CD8-positive, alpha-beta memory T cell (primary cell): ENCODE measurements at places on chromosomes 2 and 18.
A peak's percentile ranks its signal among the peaks of the same experiment; 100 is the strongest.

- H3K4me3 ChIP-seq = no peak overlapping the region
- H3K27ac ChIP-seq = no peak overlapping the region
- H3K36me3 ChIP-seq = no peaks in the 10 kb centered on the region
- no peaks in the 10 kb centered on the region for H3K4me1 ChIP-seq
These were observed 2.4 kb downstream of the CHRNA1 start for GRCh38 chr2:174761837-174762236.

- H3K27ac ChIP-seq = no peak overlapping the region
- no peaks in the 10 kb centered on the region for H3K27me3 ChIP-seq
- H3K4me3 ChIP-seq = peak overlapping the region; percentile 100
- no peak for DNase-seq
These were observed 2.8 kb downstream of the INPP5D start for GRCh38 chr2:233062946-233063268.

GRCh38 chr2:98546186-98546585, 62.1 kb downstream of the COA5 start:
- no peak overlapping the region for H3K4me3 ChIP-seq
- H3K4me1 ChIP-seq = peaks cover 13% of the 10 kb centered on the region
- no peaks in the 10 kb centered on the region for H3K27me3 ChIP-seq
- no peak for DNase-seq

GRCh38 chr2:206701952-206702605, 16.1 kb downstream of the DYTN start:
- no peak overlapping the region for H3K27ac ChIP-seq
- no peak overlapping the region for H3K4me3 ChIP-seq
- peaks cover 3% of the 10 kb centered on the region for H3K27me3 ChIP-seq
- no peak for DNase-seq
- H3K4me1 ChIP-seq = no peaks in the 10 kb centered on the region

DNA sequence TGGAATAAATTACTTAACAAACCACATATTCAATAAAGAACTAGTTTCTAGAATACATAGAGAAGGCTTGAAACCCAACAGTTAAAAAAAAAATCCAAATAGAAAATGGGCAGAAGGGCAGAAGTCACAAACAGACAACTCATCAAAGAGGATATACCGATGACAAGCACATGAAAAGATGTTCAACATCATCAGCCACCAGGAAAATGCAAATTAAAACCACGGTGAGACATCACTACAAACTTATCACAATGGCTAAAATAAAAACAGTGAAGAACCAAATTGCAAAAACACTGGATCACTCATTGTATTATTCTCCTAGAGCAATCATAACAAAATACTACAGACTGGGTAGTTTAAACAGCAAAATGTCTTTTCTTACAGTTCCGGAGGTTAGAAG, 14.5 kb downstream of the SESTD1 start:
- H3K4me1 ChIP-seq = no peaks in the 10 kb centered on the region
- H3K36me3 ChIP-seq = no peaks in the 10 kb centered on the region
- H3K4me3 ChIP-seq = no peak overlapping the region
- H3K27me3 ChIP-seq = no peaks in the 10 kb centered on the region
- no peak for DNase-seq

DNA sequence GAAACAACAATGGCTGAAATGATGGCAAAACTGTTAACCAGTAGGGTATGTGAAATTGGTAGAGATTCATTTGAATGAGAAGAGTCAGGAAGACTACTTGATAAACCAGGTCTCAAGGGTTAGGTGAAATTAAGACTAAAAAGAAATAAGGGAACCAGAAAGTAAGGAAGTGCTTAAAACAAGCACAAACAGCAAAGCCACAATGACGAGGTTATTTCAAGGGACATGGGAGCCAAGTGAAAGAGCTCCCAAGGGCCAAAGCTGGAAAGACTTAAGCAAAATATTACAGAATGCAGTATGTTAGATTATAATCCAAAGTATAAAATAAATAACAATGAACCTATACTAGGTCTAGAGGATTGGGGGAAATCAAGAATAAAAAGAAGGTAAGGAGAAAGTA, 19.3 kb upstream of the CD302 start:
- no peak overlapping the region for H3K4me3 ChIP-seq
- no peak overlapping the region for H3K27ac ChIP-seq

GRCh38 chr18:73478191-73478590, 610.4 kb upstream of the NETO1 start:
- H3K4me3 ChIP-seq = no peak overlapping the region
- no peaks in the 10 kb centered on the region for H3K36me3 ChIP-seq
- H3K27me3 ChIP-seq = no peaks in the 10 kb centered on the region
- H3K4me1 ChIP-seq = no peaks in the 10 kb centered on the region

- no peak overlapping the region for H3K4me3 ChIP-seq
- peaks cover 27% of the 10 kb centered on the region for H3K4me1 ChIP-seq
- peaks cover 7% of the 10 kb centered on the region for H3K36me3 ChIP-seq
These were observed 106.1 kb downstream of the ICA1L start for GRCh38 chr2:202765436-202765835.

DNA sequence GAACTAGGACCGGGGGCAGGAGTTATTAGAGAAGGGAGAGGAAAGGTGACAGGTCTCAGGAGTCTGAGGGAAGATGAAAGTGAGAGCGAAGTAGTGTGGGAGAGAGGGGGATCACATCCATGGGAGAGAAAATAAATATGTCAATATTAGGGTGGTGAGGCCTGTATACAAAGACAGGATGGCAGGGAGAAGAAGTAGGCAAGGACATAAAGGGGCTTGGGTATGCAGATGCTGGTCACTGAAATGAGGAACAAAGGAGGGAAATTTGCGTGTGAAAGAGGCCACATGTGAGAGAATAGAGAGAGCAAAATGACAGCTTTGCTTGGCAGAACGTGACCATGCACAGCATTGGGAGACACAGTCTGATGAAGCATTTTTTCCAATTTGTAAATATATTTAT, 13.6 kb downstream of the METAP1D start:
- no peak overlapping the region for H3K4me3 ChIP-seq
- H3K36me3 ChIP-seq = no peaks in the 10 kb centered on the region
- H3K4me1 ChIP-seq = peaks cover 9% of the 10 kb centered on the region
- H3K27me3 ChIP-seq = no peaks in the 10 kb centered on the region
- H3K27ac ChIP-seq = no peak overlapping the region
- no peak for DNase-seq

- no peaks in the 10 kb centered on the region for H3K27me3 ChIP-seq
- H3K4me3 ChIP-seq = peak overlapping the region; percentile 59
- no peak for DNase-seq
- H3K36me3 ChIP-seq = no peaks in the 10 kb centered on the region
These were observed 17.4 kb upstream of the HAAO start for GRCh38 chr2:42809819-42810120.

GRCh38 chr2:74538881-74539339, 9.2 kb downstream of the HTRA2 start:
- H3K36me3 ChIP-seq = peaks cover under 1% of the 10 kb centered on the region
- DNase-seq = no peak
- no peak overlapping the region for H3K27ac ChIP-seq
- peaks cover 12% of the 10 kb centered on the region for H3K27me3 ChIP-seq
- H3K4me1 ChIP-seq = no peaks in the 10 kb centered on the region

GRCh38 chr2:36453652-36454051, 98.1 kb downstream of the CRIM1 start:
- DNase-seq = no peak
- no peak overlapping the region for H3K4me3 ChIP-seq
- H3K27ac ChIP-seq = no peak overlapping the region
- H3K27me3 ChIP-seq = no peaks in the 10 kb centered on the region

DNA sequence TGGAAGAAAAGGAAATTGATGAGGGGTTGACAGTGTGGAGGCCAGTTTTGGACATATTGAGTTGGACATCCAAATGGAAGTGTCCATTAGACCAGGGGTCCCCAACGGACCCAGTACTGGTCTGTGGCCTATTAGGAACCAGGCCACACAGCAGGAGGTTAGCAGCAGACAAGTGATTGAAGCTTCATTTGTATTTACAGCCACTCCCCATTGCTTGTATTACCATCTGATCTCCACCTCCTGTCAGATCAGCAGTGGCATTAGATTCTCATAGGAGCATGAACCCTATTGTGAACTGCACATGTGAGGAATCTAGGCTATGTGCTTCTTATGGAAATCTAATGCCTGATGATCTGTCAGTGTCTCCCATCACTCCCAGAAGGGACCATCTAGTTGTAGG, 99.1 kb downstream of the MTX2 start:
- no peak overlapping the region for H3K27ac ChIP-seq
- H3K36me3 ChIP-seq = no peaks in the 10 kb centered on the region
- H3K4me3 ChIP-seq = no peak overlapping the region
- DNase-seq = no peak
- no peaks in the 10 kb centered on the region for H3K4me1 ChIP-seq

DNA sequence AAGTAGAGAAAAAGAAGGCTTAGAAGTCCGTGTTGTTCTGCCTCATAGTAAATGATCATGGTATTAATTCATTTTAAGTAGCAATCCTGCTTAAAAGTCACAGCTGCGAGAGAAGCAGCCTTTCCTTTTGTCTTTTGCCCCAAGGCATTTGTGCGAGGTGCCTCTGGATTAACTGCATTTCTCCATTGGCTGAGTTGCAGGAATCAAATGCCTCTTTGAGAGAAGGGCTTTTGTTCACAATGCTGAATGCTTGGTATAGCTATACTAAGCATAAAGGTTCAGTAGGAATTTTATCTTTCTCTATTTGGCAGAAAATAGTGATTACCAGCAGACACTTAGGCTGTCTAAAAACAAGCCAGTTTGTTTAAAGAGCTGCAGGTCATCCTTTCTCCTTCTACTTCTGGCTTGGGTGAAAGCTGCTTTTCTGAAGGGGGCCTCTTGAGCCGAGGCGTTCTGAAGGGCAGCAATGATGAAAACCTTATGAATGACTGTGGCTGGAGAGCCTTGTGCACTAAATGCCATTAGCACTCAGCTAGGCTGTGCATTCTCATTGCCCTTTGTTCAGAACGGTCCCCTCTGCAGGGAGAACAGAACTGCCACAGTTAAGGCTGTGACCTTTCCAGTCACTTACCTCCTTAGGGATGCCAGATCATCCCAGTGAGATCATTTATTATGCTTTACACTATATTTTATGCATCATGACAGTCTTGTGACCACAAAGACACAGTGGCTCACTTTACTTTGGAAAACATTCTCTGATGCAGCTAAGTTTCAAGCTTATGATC, 68.8 kb upstream of the TMEM87B start:
- no peaks in the 10 kb centered on the region for H3K4me1 ChIP-seq
- H3K36me3 ChIP-seq = no peaks in the 10 kb centered on the region
- H3K27ac ChIP-seq = no peak overlapping the region
- no peaks in the 10 kb centered on the region for H3K27me3 ChIP-seq
- no peak overlapping the region for H3K4me3 ChIP-seq

- H3K27me3 ChIP-seq = no peaks in the 10 kb centered on the region
- no peaks in the 10 kb centered on the region for H3K36me3 ChIP-seq
- no peak overlapping the region for H3K4me3 ChIP-seq
- no peak overlapping the region for H3K27ac ChIP-seq
- H3K4me1 ChIP-seq = no peaks in the 10 kb centered on the region
- no peak for DNase-seq
These were observed 33.8 kb downstream of the SMIM21 start for GRCh38 chr18:75393721-75394120.

DNA sequence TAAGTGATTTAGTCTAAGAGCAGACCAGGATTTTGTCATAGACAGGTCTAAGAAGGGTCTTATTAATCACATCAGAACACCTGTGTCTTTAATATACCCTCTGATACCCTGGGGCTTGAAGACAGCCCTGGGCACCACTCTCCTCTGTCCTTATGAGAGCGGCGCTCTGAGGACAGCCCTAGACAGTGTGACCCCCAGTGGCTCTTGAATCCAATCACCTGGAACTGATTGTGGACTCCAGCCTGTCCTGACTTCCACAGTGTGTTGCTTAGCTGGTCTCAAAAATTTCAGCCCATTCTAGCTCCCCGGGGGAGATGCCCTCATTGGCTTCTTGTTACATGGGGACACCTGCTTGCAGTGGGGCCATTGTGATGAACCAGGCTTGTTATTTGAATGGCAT, 195.8 kb upstream of the SMAD2 start:
- DNase-seq = no peak
- H3K27ac ChIP-seq = no peak overlapping the region
- no peak overlapping the region for H3K4me3 ChIP-seq
- no peaks in the 10 kb centered on the region for H3K4me1 ChIP-seq
- no peaks in the 10 kb centered on the region for H3K36me3 ChIP-seq

- H3K27me3 ChIP-seq = no peaks in the 10 kb centered on the region
- H3K4me3 ChIP-seq = no peak overlapping the region
- H3K27ac ChIP-seq = no peak overlapping the region
- no peaks in the 10 kb centered on the region for H3K36me3 ChIP-seq
These were observed 231.9 kb downstream of the ALPK2 start for GRCh38 chr18:58396966-58397365.

- H3K4me3 ChIP-seq = no peak overlapping the region
- no peaks in the 10 kb centered on the region for H3K27me3 ChIP-seq
- no peaks in the 10 kb centered on the region for H3K36me3 ChIP-seq
- H3K4me1 ChIP-seq = no peaks in the 10 kb centered on the region
These were observed 20.0 kb downstream of the EMX1 start for GRCh38 chr2:72937356-72937669.

GRCh38 chr2:223914324-223914723, 30.8 kb downstream of the WDFY1 start:
- no peak overlapping the region for H3K27ac ChIP-seq
- no peaks in the 10 kb centered on the region for H3K27me3 ChIP-seq
- no peaks in the 10 kb centered on the region for H3K4me1 ChIP-seq
- no peaks in the 10 kb centered on the region for H3K36me3 ChIP-seq
- H3K4me3 ChIP-seq = no peak overlapping the region

GRCh38 chr2:75053484-75054112, 95.2 kb downstream of the POLE4 start:
- H3K27me3 ChIP-seq = no peaks in the 10 kb centered on the region
- H3K4me1 ChIP-seq = no peaks in the 10 kb centered on the region
- H3K36me3 ChIP-seq = no peaks in the 10 kb centered on the region
- H3K27ac ChIP-seq = no peak overlapping the region

DNA sequence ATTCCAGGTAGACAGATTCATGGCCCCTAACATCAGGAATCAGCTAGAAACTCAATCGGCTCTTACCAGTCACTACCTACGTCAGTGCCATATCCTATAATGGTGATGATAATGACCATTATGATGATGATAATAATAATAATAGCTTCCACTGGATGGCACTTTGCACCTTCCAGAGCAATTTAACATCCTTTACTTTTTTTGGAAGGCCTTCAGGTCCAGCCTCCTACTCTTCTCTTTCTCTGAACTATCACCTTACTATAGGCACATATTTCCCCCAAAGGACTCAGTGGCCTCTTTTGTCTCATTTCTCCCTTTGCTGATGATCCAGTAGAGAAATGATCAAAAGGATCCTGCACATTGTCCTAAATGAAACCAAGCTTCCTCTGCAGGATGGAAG, 56.0 kb downstream of the BCL11A start:
- DNase-seq = no peak
- no peaks in the 10 kb centered on the region for H3K4me1 ChIP-seq
- H3K27ac ChIP-seq = no peak overlapping the region
- H3K4me3 ChIP-seq = no peak overlapping the region
- no peaks in the 10 kb centered on the region for H3K36me3 ChIP-seq
- no peaks in the 10 kb centered on the region for H3K27me3 ChIP-seq

- H3K36me3 ChIP-seq = no peaks in the 10 kb centered on the region
- DNase-seq = no peak
- H3K27ac ChIP-seq = no peak overlapping the region
These were observed 123.5 kb downstream of the FMNL2 start for GRCh38 chr2:152458441-152458940.

GRCh38 chr18:48186131-48186766, 222.9 kb downstream of the ZBTB7C start:
- H3K27ac ChIP-seq = no peak overlapping the region
- no peak overlapping the region for H3K4me3 ChIP-seq
- no peaks in the 10 kb centered on the region for H3K4me1 ChIP-seq
- no peaks in the 10 kb centered on the region for H3K36me3 ChIP-seq
- DNase-seq = no peak

GRCh38 chr2:239485622-239486021, 84.8 kb upstream of the HDAC4 start:
- DNase-seq = no peak
- H3K36me3 ChIP-seq = no peaks in the 10 kb centered on the region
- no peak overlapping the region for H3K4me3 ChIP-seq
